ENCODE measurements at places on chromosomes 11 and 22.

DNA sequence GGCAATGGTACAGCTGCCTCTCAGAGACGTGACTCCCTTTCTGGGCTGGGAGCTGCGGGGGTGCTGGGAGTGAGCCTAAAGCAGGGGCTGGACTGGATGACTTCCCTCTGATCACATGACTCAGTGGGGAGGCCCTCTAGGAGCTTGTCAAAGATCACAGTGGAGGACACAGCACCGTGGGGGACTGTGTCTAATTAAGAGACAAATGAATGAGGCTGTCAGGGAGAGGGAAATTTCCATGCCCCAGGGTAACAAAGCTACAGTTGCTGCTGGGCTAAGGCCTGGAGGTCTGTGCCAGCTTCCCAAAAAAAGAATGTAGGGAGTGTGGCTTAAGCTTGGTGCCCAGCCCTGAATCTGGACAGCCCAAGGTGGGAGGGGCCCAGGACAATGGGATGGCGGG lies 262.8 kb upstream of the PLET1 start:
- no peak for DNase-seq

GRCh38 chr11:133955945-133956421 lies 785 bp downstream of the IGSF9B start:
- no peak for DNase-seq

DNA sequence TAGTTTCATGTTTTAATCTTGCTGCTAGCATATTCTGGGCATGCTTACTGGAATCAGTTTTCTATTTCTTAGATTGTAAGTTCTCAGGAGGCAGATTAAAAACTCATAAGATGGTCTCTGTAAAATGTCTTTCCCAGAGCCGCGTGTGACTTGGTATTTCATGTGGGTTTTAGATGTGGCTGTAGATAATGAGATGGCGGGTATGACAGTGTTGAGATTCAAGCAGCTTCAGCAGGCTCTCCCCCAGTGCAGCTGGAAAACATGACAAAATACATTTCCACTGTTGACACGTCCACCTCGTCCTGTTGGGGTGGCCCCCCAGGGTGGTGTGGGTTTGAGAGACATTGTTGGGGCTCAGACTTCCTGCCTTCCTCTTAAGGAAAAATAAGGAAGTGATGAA lies 106.8 kb downstream of the KIRREL3 start:
- no peak for DNase-seq

DNA sequence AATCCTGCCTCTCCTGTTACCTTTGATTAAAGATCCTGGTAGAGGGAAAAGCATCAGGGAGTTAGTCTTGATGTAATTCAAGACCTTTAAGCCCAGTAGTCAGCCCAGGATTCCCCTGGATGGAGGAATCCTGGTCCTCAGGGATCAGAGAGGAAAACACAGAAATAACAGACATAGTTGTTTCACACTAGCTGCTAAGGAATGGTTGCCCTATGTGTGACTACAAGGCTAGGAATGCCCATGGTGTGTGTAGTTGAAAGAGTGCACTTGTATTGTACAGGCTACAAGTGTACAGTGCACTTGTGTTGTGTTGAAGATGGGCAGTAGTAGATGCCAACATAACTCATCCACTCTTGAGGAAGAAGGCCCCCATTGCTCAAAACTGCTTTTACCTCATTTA lies 226.8 kb downstream of the AASDHPPT start:
- DNase-seq, result no peak

DNA sequence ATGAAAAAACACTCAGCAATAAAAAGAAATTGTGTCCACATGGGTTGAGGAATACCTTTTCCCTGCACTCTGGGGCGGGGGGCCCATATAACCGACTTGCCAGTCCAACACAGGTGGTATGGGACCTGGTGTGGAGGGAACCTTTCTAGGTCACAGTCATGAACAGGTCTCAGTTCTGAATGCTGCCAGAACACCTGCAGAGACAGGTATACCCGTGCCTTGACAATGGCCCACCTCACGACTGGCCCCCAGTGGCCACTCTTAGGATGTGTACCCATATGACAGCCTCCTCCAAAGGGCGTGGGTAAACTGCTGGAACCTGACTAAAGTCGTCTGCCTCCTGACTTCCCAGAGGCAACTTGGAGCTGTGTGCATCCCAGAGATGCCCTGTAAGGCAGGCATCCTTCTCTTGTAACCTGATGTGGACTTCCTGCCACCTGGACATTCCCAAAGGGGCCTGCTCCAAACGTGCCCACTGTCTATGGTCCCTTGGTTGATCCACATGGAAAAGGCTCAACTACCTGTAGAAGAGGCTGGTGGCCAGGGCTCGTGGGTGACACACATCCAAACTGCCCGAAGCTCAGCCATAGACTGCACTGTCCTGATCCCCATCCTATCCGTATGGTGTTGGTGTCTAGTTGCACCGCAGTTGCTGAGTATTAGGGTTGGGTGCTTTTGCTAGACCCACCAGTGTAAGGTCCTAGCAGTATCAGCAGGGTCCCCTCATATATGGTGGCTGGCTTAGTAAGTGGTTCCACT lies 859.3 kb downstream of the BRD1 start:
- DNase-seq, result peak; percentile 20

- no peak for DNase-seq
Observed at GRCh38 chr22:26199665-26200064, 30.4 kb downstream of the SEZ6L start.

- no peak for DNase-seq
Observed at GRCh38 chr22:28736301-28737155, 5.1 kb downstream of the CHEK2 start.

- no peak for DNase-seq
Observed at GRCh38 chr11:1655168-1656060, 25.8 kb downstream of the KRTAP5-5 start.

- no peak for DNase-seq
Observed at GRCh38 chr11:8285796-8286195, 22.1 kb upstream of the LMO1 start.

DNA sequence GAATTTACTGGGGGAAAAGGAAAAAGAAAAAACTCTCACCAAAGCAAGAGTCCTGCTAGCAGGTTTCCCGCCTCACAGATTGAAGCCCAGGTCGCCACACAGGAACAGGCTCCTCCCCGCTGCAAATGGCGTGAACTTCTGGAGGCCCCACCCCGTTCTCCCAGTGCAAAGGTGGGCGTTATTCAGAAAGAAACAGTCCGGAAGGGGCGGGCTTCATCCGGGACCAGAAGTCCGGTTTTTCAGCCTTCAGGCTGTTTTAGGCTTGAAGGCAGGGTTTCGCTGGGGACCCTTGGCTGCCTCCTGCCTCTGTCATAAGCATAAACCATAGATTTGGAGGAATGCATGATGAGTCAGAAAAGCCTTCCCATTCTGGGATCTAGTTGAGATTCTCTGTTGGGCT lies 148.3 kb upstream of the POU2AF2 start:
- DNase-seq, result no peak

GRCh38 chr22:16777284-16777924 lies 47.8 kb downstream of the XKR3 start:
- DNase-seq, result no peak

DNA sequence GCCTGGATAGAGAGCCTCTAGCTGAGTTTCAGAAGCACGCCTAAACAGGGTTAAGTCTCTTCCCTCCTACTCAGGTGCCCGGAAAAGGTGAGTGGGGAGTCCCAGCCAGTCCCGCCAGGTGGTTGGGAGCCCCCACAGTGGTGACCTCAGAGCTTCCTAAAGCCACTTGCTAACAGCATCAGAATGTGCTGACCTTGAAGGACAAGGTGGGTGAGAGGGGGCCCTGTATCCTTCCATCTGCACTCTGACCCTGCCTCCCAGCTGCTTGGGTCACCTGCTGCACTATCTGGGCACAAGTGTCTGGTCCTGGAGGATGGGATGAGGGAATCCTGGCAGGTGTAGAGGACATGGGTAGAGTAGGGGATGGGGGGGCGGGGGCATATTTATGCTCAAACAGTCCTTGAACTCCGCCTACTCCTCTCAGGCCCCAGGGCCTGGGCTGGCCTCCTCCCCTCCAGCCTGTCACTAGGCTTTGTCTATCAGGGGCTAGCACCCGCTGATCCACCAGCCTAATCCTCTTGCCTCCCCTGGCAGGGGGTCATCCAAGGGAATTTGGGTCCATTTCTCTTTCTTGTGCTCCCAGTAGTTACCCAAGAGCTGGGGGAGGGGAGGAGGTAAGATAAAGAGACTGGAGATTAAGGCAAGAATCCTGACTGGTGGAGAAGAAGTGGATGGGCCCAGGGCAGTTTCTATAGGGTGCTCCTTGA lies 3.4 kb downstream of the USP2 start:
- DNase-seq, result no peak

GRCh38 chr22:36351921-36352802 lies 35.6 kb downstream of the MYH9 start:
- no peak for DNase-seq

DNA sequence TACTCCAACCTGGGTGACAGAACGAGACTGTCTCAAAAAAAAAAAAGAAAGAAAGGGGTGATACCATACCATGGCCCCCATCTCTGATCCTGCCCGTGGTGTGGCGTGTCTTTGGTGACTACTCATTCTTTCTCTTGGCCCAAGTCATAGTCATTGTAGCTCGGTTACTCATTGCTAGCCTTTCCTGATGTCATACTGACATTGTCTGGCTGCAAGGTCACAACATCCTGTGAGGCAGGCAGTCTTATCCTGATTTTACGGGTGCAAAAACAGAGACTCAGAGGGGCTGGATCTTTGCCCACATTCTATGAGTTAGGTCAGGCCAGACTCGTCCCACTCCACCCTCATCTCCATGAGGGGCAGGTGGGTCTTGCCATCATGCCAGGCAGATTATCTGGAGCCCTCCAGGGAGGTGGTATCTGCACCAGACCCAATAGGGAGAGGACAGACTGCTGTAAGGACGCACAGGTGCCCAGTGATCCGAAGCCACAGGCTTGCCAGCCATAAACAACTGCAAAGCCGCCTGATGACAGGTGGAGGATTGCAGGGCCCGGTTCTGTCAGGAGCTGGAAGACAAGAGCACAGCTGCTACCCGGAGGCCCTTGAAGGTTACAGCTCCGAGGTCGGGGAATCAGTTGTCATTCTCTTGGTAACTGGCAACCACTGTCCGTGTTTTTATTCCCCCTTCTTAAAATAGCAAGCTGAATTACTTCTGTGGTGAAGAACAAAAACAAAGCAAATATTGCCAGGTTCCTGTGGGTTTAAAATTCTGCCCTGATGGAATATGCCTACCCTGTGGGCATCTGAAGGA lies 13.8 kb downstream of the TOM1 start:
- no peak for DNase-seq

DNA sequence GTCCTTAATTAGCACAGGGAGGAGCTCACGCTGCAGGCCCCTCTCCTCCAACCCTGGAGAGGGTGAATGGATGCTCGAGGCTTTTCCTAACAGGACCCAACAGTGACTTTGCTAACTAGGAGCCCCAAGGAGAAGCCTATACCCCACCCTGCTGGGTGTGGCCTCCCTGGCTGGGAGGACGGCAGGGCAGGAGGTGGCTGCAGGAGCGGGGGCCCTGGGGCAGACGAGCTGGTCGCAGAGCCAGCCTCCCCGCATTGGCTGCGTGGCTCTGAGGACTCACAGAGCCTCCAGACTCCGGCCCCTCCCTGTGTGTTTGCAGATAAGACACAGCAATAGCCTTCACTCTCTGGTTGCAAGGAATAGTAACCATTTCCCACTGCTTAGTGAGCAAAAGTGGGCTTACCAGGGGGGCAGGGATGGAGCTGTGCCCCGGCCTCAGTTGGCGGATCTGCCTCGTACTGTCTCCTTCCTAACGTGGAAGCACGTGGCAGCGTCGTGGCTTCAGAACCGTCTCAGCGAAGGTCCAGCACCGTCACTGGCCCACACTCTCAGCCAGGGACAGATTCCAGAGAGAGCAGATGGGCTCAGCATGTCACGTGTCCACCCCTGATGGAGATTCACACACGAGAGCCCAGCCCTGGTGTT lies 1087.5 kb downstream of the BRD1 start:
- DNase-seq, result no peak

- no peak for DNase-seq
Observed at GRCh38 chr11:69576069-69576782, 64.7 kb upstream of the CCND1 start.

GRCh38 chr11:65468874-65469333 lies 29.9 kb upstream of the MALAT1 start:
- DNase-seq, result peak; percentile 73

GRCh38 chr11:76241243-76242000 lies 35.1 kb upstream of the WNT11 start:
- DNase-seq, result no peak

- no peak for DNase-seq
Observed at GRCh38 chr11:119062779-119063178, 4.8 kb upstream of the VPS11 start.

GRCh38 chr22:38835888-38836301 lies 7.9 kb downstream of the NPTXR start:
- DNase-seq, result no peak

DNA sequence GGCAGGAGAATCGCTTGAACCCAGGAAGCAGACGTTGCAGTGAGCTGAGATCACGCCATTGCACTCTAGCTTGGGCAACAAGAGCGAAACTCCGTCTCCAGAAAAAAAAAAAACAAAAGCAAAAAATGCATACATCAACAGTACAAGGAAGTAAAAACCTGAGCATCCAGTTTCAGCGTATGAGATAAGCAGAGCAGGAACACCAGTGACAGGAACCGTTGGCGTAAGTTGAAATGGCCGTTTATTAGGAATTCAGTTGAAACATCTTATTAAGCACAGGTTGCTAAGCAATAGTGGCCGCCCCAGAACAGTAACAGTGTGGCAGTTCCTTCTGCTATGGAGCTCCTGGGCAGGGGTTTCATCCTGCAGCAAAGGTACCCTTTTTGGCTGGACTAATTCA lies 4.0 kb upstream of the L3MBTL2 start:
- DNase-seq, result no peak

- no peak for DNase-seq
Observed at GRCh38 chr11:19953909-19954308, 206.4 kb downstream of the DBX1 start.

DNA sequence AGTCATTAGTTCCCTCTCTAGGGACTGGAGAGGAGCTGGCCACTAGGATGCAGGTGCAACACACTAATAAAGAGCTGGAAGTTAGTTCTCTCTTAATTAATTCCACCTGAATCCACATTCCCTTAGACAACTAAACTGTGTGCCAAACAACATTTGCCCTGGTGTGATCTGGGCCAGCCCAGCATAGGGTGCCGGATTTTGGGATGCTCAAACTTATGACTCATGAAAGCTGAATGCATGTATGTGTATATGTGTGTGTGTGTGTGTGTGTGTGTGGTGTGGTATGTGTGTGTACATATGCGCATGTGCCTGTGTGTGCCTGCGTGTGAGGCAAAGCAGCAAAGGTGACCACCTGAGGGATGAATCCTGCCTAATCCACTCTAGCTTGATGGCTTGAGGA lies 110.7 kb downstream of the EHF start:
- DNase-seq, result no peak

GRCh38 chr11:61826930-61827570 lies 1.1 kb upstream of the FADS2 start:
- DNase-seq, result peak; percentile 11

GRCh38 chr22:48192920-48193319 lies 1430.5 kb downstream of the TBC1D22A start:
- DNase-seq, result no peak

- DNase-seq, result peak; percentile 39
Observed at GRCh38 chr11:73154178-73154577, 12.1 kb upstream of the FCHSD2 start.

DNA sequence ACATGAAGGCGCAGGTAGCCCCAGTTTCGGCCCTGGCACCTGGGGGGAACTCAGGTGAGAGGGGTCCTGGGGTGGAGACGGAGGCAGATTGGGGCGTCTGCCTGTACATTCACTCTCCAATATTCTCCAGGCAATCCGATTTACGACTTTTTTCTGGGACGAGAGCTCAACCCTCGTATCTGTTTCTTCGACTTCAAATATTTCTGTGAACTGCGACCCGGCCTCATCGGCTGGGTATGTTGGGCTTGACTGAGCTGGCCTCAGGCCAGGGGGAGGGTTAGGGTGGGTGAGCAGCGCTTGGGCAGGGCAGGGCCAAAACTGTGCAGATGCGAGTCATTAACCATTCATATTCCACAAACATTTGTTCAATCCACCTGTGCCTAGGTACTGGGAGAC lies 1.7 kb downstream of the TM7SF2 start:
- DNase-seq, result no peak
